Activated naive CD8-positive, alpha-beta T cell treated with anti-CD3 and anti-CD28 coated beads, Interleukin-2, amount 50 U/mL, for 24 hours (primary cell): ENCODE measurements at places on chromosomes 11 and 22.

GRCh38 chr11:113286509-113287497 lies 27.6 kb upstream of the TTC12 start:
- H3K27me3 ChIP-seq: no peaks in the 10 kb centered on the region
- no peaks in the 10 kb centered on the region for H3K4me1 ChIP-seq
- H3K36me3 ChIP-seq: no peaks in the 10 kb centered on the region

DNA sequence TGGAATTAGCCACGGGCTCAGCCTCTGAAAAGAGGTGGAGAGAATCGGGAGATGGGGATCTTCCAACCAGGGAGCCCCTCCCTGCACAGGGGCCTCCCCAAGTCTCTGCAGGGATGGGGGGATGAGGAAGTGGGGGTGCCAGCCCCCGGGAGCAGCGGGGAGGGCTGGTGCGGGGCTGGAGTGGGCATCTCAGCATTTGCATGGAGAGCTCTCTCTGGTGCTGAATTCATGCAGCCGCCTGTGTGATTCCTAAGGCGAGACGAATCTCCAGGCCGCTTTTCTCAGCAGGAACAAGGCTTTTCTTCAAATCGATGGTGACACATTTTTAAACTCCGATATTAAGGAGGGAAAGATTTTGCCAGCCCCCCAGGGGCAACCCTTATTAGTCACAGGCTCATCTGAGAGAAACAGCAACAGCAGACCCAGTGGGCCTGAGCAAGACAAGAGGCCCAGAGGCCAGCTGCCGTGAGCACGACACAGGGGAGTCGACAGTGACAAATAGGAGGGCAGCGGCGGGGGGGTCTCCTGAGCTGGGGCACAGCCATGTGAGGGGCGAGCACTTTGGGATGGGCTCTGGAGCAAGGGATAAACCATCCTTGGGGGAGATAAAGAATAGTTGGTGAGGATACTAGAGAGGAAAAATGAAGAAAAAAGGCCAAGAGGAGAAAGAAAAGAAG lies 29.0 kb downstream of the MACROD1 start:
- H3K4me3 ChIP-seq: no peak overlapping the region
- no peaks in the 10 kb centered on the region for H3K4me1 ChIP-seq
- H3K27ac ChIP-seq: no peak overlapping the region
- no peaks in the 10 kb centered on the region for H3K36me3 ChIP-seq
- no peaks in the 10 kb centered on the region for H3K27me3 ChIP-seq

- peaks cover 17% of the 10 kb centered on the region for H3K4me1 ChIP-seq
- no peak overlapping the region for H3K27ac ChIP-seq
- H3K36me3 ChIP-seq: peaks cover 8% of the 10 kb centered on the region
- no peak overlapping the region for H3K4me3 ChIP-seq
- H3K27me3 ChIP-seq: no peaks in the 10 kb centered on the region
- DNase-seq: no peak
Measured at GRCh38 chr22:20865875-20866445, 7.2 kb downstream of the SNAP29 start.

DNA sequence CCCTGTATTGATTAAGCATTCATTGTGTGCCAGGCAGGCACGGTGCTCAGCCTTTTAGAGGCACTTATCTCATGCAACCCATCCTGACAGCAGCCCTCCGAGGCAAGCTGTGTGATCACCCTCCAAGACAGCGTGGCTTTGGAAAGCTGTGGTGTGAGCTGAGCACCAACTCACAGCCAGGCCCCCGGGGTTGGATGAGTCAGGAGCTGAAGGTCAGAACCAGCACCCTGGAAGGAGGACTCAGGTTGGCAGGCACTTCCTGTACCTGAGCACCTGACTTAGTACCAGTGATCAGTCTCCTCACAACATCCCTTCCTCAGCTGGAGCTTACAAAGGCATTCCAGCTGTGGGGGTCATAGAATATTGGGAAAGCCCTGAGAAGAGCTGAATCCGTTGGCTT lies 9.0 kb downstream of the PATZ1 start:
- peak overlapping the region; percentile 72 for H3K27ac ChIP-seq
- peak; percentile 64 for DNase-seq
- no peak overlapping the region for H3K4me3 ChIP-seq
- H3K36me3 ChIP-seq: peaks cover 58% of the 10 kb centered on the region
- H3K27me3 ChIP-seq: no peaks in the 10 kb centered on the region

DNA sequence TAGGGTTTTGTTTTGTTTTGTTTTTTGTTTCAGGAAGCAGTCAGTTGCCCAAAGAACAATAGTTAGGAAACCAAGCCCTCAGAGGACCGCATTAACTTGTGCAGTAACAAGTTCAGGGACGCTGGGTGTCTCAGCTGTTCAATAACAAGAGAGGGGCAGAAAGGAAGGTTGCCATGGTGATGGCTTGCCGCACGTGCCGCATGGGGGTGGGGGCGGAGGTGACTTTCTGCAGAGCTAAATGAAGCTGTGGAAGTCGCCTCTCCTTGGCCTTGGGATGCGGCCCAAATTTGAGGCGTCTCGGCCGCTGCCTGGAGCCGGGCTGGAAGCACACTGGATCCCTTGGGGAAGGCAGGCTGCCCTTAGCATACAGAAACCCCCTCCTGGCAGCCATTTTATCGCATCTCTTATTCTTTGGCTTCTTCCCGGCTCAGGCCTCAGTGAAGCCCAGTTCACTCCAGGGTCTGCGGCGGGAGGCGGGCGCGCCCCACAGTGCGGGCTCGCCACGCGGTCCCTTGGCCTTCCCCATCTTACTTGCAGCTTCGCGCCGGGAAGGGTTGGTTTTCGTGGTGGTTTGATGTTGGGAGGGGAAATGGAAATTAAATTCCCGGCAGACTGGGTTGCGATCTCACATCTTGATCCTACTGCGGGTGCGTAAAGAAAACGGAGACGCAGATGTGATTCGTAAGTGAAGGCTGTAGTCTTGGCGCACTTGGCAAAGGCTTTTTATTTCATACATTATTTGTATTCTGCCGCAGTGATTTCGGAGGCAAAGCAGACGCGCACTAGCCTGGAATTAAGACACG lies 94.3 kb downstream of the SLC17A6 start:
- no peak overlapping the region for H3K27ac ChIP-seq
- H3K27me3 ChIP-seq: peaks cover 35% of the 10 kb centered on the region
- H3K36me3 ChIP-seq: no peaks in the 10 kb centered on the region

- H3K27me3 ChIP-seq: peaks cover 10% of the 10 kb centered on the region
- no peaks in the 10 kb centered on the region for H3K36me3 ChIP-seq
- no peaks in the 10 kb centered on the region for H3K4me1 ChIP-seq
- no peak overlapping the region for H3K4me3 ChIP-seq
- DNase-seq: no peak
Measured at GRCh38 chr11:108609682-108610081, 16.1 kb upstream of the EXPH5 start.

DNA sequence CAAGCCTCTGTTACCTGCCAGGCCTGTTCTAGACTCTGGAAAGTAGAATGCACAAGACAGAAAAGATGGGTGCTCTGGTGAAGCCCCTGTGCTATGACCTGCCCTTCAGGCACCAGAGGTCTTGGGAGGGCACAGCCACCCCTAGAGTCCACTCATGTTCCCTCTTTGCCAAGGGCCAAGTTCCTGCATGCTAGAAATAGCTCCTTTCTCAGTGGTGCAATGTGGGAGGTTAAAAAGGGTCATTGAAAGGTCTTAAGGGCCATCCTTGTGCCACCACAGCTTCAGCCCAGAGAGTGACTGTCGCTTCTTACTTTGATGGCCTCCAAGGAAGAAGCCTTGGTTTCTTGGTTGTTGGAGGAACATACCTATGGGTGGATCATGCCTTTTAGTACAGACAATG lies 84.6 kb upstream of the PARVA start:
- no peak for DNase-seq
- no peaks in the 10 kb centered on the region for H3K36me3 ChIP-seq
- H3K4me3 ChIP-seq: no peak overlapping the region
- H3K4me1 ChIP-seq: peaks cover 6% of the 10 kb centered on the region

GRCh38 chr11:126781942-126782341 lies 218.6 kb downstream of the KIRREL3 start:
- no peak overlapping the region for H3K27ac ChIP-seq
- no peaks in the 10 kb centered on the region for H3K4me1 ChIP-seq
- H3K36me3 ChIP-seq: no peaks in the 10 kb centered on the region
- H3K4me3 ChIP-seq: no peak overlapping the region
- no peak for DNase-seq
- peaks cover 4% of the 10 kb centered on the region for H3K27me3 ChIP-seq
